ENCODE measurements at places on chromosomes 11 and 22.

DNA sequence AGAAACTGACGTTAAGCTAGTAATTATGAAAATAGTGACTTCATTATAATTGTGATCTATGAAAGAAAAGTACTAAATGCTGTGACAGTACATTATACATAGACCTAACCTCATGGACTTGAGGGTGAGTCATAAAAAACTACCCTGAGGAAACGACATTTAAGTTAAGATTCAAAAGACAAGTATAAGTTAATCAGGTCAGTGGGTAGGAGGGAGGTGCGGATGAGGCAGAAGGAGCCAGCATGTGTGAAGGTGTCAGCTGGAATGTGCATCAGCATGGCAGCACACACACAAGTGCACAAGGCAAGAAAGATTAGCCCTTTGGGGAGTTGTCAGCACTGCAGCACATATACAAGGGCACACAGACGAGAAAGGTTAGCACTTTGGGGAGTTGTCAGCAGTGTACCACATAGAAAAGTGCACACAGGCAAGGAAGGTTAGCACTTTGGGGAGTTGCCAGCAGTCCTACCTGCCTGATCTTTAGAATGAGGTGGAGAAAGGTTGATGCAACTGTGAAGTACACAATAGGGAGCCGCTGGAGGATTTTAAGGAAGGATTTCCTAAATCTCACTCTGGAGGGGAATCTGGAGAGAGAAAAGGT is 31.6 kb upstream of the CAVIN3 start:
- DNase-seq: no peak

- no peak for DNase-seq
Measured at GRCh38 chr11:134164490-134165370, 59.0 kb downstream of the NCAPD3 start.

DNA sequence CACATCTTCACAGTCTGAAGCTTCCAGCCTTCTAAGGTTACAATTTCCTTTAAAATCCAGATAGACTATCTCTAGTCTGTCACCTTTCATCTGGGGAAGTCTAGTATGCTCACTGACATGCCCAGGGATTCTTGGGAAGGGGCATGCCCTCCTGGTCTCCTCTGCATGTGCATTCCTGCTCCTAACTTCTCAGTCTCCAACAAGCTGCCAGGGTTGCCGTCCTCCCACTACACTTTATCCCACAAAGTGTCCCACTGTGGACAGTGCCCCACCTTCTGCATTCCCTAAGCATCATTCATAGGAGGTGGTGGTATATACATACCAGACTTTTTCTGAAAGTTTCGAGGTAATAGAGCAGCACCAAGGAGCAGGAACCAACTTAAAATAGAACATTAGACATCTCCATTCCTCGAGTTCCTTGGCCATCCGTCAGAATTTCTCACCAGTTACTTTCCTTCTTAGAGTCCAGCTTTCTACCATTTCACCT is 28.7 kb downstream of the EIF3F start:
- no peak for DNase-seq

GRCh38 chr11:74751303-74751702 is 2.7 kb downstream of the RNF169 start:
- DNase-seq: no peak

DNA sequence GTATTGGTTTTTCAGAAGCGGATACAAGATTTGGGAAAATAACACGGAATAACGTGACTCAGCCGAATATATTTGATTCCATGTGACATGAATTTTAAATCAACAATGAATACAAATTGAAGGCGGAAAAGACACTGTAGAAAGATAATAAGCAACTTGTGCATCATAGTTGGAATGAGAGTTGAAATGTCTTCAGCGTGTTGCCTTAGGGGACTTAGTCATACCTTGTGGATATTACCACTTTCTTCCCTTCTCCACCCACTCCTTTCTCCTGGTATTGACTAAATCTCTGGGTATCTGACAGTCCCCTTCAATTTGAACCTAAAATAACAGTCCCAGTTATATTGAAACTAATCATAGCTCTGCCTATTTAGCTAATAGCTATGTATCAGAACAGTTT is 2373.1 kb upstream of the RAG2 start:
- no peak for DNase-seq

DNA sequence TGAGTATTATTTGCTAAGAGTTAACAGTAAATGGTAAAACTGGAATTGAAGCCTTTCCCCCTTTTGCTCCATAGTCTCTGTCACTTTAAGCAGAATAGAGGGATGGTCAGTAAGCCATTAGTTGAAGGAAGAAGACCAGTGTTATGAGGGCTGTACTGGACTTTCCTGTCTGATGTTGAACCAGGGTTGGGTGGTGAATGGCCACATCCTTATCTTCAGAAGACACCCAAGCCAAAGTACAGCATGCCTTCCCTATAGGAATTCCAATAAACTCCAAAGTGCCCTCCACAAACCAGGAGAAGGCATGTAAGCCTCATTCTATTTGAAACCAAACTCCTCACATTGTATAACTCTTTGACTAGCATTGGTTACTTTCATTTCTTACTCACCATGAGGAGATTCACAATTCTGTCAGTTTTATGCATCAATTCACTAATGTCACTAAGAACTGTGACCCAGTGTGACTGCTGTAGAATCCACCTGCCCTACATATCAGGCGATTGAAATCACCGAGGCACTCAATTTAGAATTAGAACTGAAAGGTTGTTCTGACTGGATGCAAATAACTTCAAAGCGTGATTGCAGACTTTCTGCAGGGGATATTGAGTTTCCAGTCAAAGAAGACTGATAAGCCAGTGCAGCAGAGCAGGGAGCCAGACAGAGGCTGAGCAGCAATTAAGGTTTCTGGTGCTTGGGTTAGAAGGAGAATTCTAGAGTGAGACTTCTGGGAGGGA is 107.1 kb upstream of the DDI1 start:
- no peak for DNase-seq

DNA sequence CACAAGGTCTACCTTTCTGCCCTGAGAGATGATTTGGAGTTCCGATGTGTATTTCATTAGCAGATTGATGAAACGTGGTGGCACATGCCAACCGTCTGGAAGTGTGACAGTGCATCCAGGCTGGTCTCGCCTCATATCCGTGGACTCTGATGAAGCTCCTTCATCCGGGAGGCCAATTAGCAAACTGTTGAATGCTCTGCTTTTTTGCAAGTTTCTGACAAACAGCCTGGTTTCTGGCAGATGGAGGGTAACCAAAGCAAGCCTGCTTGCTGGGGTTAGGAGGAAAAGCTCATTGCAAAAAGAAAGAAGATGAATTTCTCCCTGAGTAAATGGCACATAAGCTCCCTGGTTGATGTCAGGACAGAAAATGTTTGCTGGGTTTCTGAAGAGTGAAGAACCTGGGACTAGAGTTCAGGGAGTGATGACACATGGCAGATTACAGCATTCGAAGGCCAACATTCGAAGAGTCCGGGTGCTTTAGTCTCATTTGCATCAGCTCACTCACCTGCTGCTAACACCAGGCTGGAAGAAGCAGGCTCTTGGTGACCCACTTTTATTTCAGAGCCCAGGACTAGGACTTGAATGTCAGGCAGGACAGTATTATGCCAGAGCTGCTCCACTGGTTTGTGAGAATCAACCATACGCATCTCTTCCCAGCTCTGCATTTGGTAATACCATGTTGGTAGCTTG is 135.9 kb upstream of the TTC12 start:
- DNase-seq: no peak

DNA sequence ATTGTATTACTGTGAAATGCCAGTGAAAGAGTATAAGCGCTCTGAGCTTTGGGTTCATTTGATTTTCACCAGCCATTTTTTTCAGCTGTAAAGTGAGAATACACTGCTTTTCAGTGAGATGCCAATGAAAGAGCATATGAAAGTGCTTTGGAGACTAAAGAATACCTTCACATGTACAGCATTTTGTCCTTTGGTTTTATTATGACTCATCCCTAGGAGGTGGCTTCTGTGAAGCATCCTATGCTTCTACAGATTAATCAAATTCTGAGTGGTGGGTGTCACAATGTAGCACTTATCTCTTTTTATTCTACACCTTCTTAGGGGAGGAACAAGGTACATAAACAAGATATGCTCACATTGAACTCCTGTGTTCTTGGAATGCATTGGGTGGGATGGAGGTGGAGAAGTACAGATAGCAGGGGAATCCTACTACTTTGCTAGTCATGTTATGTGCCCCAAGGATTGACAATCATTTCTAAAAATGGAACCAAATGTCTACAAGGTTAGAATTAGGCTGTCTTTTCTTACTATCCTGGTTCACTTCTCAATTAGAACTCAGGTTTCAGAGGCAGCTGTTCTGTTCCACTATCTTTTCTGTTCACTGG is 18.7 kb downstream of the TRIM44 start:
- no peak for DNase-seq

GRCh38 chr11:61657566-61658290 is 22.5 kb upstream of the DAGLA start:
- DNase-seq: no peak

- no peak for DNase-seq
Measured at GRCh38 chr22:22752556-22753477, 108.4 kb downstream of the GGTLC2 start.

GRCh38 chr11:72040491-72041363 is 39.6 kb downstream of the NUMA1 start:
- peak; percentile 74 for DNase-seq

- DNase-seq: no peak
Measured at GRCh38 chr11:81874635-81875034, 859.0 kb downstream of the FAM181B start.

- DNase-seq: no peak
Measured at GRCh38 chr11:33867561-33867960, 24.3 kb downstream of the LMO2 start.

DNA sequence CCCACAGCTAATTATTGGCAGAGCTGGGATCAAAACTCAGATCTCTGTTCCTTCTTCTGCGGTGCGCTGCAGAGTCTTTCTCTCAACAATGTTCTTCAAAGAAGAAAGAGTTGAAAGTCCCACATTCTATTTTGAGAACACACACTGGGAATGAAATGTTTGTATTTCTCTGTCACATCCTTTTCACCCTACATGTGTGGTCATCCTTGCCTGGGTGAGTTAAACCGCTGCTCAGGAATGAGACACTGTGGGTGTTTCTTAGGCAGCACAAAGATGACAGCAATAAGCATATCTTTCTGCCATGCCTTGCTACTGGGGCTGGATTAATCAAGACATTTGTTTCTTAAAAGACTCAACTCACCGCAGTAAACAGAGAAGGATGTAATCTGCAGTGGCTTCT is 222.6 kb downstream of the LARGE1 start:
- DNase-seq: no peak

DNA sequence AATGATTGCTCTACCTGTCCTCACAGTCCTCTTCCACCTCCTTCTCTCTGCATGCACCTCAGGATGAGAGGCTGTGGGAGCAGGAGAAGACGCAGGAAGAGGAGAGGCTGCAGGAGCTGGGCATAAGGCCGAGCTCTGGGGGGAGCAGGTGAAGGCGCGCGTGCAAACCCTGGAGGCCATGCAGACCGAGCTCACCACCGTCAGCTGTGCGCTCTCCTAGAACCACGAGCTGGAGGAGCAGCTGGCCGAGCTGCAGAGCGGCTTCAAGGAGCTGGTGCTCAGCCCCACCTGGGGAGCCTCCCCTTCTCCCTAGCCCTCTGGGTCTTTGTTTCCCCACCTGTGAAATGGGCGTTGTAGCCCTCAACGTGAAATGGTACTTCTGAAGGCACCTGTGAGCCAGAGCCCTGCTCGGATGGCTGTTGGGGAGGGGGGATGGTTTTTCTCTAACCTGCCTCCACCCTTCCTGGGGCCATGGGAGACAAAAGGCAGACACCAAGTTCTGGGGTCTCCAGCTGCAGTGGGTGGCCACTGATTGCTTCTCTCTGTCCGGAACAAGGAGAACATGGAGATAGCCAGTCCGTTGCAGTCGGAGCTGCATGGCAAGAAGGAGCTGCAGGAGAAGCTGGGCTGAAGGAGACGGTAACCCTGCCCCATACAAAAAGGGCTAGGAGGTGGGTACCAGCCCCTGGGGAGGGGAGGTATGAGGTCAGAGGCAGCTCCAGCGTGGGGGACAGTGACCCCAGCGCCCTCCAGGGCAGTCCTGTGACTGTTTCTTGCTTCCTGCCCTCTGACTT is 65.2 kb upstream of the A4GALT start:
- no peak for DNase-seq

DNA sequence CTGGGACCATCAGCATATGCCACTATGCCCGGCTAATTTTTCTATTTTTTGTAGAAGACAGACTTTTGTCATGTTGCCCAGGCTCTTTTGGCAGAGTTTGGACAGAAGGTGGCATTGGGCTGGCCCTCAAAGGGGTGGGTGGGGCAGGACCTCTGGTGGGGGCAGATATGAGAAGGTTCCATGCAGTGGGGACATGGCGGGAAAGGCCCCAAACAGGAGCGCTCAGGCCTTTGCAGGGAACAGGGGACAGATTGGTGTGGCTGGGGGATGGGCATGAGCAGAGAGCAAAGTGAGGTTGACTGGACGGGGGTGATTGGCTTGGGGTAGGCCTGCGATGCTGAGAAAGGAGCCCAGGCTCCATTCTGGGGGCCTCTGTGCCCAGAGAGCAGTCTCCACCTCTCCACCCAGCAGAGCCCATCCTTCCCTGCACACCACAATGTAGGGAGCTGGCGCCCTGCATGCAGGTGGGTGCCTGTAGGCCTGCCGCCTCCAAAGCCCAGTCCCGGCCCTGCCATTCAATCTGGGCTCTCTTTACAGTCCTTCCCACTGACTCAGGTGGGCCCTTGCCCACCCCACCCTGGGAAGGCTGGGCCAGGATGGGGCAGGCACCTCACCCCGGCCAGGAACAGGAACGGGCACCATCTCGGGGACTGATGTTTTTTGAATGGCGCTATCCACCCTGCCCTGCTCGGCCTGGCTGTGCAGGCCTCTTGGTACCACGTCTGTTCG is 98.7 kb downstream of the MORC2 start:
- no peak for DNase-seq

- no peak for DNase-seq
Measured at GRCh38 chr11:15198284-15198683, 83.6 kb downstream of the INSC start.

- DNase-seq: no peak
Measured at GRCh38 chr11:76524919-76525318, 80.1 kb downstream of the EMSY start.

DNA sequence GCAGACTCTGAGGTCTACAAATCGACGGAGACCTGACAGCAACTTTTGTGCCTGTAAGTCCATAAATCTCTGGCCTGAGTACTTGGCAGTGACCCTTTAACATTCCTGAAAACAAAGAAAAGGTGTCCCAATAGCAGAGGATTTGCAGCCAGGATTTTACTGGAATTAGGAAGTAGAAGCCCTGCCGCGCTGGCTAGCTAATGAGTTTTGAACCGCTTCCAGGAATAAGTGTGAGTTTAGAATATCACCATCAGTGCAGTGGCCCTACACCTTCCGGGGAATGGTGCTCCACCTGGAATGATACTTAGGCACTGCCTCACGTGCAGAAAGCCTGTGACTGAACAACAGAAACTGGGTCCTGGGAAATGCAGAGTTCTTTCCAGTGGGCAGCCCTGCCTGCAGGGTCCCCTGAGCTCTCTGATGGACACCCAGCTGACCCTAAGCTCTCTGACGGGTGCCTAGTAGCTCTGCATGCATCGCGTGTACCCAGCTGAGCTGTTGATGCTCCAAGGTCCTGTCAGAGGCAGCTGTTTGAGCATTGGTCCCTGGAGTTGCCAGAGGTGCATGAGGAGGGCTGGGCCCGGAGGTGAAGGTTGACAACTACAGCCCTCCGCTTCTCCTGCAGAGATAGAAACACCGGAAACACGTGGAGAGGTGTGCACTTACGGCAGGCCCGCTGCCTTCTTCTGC is 380.9 kb downstream of the TBC1D22A start:
- no peak for DNase-seq
